Activated naive CD4-positive, alpha-beta T cell (primary cell): ENCODE measurements at places on chromosomes 2 and 18.

DNA sequence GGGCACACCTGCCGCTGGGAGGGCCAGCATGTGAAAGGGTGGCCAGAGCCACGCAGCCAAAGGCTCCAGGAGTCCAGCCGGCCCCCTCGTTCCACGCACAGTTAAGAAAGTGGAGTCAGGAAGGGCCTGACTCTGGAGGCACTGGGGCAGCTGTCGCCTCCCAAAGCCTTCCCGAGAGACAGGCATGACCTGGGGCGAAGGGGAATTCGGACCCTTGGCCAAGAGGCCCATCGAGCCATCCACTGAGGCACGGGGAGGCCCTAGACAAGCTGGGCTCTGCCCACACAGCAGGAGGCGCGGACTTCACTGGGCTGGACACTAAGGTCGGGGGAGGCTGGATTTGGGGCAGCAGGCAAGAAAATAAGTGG, 38.5 kb upstream of the SNED1 start:
- DNase-seq = no peak

GRCh38 chr2:10709290-10709939, 12.0 kb upstream of the ATP6V1C2 start:
- DNase-seq = no peak

GRCh38 chr18:59022167-59022945, 117.3 kb upstream of the SEC11C start:
- DNase-seq = no peak

- DNase-seq = no peak
Observed at GRCh38 chr2:138707392-138708074, 72.7 kb downstream of the NXPH2 start.

DNA sequence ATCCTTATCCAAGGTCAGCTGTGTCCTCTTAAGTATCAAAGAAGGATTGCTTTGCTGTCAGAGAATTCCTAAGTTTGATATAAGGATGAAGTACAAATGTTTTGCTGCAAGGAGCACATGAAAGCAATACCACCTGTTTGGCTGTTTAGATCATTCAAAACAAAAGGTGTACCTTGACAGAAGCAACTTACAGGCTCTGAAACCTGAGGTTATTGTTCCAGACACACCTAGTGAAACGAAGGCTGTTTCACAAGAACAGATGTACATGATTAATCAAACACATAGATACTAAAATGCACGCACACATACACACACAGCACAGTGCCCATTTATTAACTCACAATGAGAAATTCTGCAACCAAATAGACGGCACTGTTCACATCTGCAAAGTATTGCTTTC, 166.2 kb downstream of the RBM43 start:
- DNase-seq = no peak

DNA sequence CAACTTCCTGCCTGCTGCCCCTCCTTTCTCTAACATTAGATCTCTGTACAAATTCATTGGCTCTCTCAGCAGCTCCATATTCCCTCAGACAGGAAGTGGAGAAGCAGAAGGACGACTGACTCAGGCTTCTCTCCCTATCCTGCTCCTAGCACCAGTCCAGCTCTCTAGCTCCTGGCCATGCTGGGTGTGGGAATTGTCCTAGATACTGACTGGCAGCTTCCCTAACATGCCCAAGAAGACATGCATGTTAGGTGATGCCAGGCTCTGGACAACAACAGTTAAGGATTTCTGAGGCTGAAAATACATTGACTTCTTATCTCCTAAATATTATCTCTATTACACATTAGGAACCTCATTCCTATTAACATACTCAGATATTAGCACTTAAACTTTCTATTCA, 292.9 kb downstream of the IKZF2 start:
- DNase-seq = no peak

- DNase-seq = peak; percentile 36
Observed at GRCh38 chr18:79523736-79524180, 128.0 kb downstream of the NFATC1 start.

DNA sequence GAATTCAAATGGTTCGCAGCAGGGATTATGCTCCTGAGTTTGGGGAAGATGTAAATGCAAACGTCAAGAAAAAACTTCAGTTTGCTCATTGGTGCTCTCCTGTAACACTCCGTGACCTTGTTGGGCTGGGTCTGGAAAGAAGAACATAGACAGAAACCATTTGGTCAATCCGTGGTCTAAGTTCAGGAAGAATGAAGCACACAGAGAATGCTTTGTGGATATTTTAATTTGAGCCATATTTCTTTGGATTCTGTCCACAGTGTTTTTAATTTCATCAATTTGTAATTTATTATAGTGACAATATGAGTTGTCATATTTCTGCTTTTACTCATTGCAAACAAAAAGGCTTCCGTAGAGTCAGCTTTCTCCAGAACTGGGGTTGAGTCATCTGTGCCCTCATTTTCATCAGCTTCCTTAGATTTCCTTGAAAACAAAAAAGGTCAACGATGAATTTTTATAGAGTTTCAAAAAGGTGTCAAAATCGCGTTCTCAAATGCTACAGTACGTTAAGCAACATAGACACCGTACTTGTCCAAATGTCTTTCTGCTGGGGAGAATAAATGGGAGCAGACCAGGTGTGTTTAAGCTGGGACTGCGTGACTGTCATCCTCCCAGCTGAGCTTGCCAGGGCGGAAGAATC, 606.4 kb downstream of the RNF144A start:
- no peak for DNase-seq

- no peak for DNase-seq
Observed at GRCh38 chr2:60560734-60561644, 7.5 kb upstream of the BCL11A start.

DNA sequence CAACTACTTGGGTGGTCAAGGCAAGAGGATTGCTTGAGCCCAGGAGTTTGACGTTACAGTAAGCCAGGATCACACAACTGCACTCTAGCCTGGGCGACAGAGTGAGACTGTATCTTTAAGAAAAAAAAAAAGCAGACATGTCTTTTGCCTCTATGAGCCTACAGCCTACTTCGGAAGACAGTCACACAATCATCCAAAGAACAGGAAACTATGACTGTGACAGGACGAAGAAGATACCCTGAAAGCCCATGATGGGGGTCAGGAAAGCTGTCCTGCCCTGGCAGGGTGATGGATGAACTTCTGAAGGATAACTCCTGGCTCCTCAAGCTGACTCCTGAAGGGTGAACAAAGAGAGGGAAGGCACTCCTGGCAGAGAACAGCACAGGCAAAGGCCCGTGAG, 251.7 kb upstream of the SIX2 start:
- DNase-seq = no peak

DNA sequence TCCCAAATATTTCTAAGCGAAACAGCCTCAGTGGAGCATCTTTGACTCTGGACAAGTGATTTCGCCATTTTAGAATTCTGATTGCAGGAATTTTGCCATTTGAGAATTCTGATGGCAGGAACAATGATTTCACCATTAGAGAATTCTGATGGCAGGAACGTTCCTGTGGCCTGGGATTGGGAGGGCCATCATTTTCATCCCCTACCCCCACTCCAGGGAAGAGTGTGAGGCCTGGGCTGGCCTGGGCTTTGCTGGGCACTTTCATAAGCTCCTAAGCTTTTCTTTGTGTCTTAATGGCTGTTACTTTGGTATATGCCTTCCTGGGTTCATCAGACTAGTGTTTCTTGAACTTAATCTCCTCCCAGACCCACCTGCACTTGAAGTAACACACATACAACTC, 129.3 kb upstream of the EPAS1 start:
- DNase-seq = no peak

GRCh38 chr2:206764673-206765241, 371 bp downstream of the MDH1B start:
- no peak for DNase-seq

DNA sequence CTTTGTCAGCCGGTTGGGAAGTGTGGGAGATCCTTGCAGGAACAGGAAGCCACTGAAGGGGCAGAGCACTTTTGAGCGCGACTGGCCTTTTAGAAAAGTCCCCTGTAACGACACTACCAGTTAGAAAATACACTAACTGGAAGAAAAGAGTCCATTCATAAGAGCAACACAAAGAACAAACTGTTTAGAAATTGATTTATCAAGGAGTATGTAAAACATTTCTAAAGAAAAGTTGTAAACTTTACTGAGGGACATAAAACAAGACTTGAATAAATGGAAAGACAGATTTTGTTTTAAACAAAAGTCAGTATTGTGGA, 29.8 kb upstream of the POMC start:
- DNase-seq = no peak

DNA sequence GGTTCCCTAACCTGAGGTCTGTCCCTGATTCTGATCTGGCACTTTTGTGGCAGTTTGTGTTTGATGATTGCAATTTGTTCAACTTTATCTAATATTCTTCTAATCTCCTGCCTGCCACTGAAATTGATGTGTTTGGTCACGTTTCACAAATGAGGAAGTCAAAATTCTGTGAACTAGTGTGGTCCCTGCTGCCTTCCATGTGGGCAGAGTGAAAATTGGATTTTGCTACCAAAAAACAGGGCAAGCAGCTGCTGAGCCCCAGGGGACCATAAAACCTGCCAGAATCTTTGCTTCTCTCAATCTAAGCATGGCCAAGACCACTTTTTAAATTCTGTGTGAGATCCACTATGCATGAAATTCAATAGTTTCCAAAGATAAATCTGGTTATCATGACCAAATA, 195.5 kb upstream of the CYRIA start:
- no peak for DNase-seq

GRCh38 chr2:118737684-118738083, 109.8 kb downstream of the EN1 start:
- DNase-seq = no peak

DNA sequence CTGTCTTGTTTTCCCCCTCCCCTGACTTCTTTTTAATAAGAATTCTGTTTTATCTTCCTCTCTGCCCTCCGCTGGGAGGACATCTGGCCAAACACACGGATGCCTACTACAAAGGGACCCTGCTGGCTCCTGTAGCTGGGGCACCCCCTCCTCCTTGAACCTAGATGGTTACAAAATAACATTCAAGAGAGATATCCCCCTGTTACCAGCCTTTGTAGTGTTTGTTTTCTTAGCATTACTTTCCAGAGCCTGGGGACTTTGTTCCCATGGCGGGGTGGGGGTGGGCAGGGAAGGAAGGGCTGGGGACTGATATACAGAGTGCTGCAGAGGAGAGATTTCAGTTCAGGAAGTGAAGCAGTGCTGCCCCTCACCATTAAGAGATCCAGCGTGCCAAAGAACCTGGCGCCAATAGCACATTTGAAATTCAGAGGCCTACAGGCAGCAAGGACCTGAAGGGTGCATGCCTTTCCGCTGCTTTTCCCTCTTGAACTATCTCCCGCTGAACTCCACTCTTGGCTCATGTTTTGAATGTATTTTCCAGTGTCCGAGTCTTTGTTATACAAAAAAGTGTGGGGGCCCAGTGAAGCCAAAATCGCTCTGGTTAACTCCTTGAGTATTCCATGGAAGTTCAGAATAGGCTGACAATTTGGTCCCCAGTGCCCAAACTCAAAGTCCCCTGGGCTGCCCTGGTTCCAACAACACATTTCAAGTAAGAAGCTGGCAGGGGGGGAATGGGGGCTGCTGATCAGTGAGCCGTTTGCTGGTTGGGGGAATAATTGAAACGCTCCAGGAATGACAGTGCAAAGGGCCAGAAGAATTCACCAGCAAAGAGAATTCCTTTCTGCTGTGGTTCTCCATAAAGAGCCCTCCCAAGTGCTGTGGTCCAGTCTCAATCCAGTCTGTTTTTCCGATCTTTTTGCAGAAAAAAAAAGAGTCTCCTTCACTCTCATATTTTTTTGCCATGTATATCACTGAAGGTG, 94.8 kb upstream of the THOC1 start:
- DNase-seq = no peak

- DNase-seq = no peak
Observed at GRCh38 chr18:76756531-76757253, 65.7 kb upstream of the ZNF236 start.

GRCh38 chr2:182043861-182044260, 58.2 kb downstream of the PPP1R1C start:
- no peak for DNase-seq
